ENCODE measurements at places on chromosomes 6 and 20.

DNA sequence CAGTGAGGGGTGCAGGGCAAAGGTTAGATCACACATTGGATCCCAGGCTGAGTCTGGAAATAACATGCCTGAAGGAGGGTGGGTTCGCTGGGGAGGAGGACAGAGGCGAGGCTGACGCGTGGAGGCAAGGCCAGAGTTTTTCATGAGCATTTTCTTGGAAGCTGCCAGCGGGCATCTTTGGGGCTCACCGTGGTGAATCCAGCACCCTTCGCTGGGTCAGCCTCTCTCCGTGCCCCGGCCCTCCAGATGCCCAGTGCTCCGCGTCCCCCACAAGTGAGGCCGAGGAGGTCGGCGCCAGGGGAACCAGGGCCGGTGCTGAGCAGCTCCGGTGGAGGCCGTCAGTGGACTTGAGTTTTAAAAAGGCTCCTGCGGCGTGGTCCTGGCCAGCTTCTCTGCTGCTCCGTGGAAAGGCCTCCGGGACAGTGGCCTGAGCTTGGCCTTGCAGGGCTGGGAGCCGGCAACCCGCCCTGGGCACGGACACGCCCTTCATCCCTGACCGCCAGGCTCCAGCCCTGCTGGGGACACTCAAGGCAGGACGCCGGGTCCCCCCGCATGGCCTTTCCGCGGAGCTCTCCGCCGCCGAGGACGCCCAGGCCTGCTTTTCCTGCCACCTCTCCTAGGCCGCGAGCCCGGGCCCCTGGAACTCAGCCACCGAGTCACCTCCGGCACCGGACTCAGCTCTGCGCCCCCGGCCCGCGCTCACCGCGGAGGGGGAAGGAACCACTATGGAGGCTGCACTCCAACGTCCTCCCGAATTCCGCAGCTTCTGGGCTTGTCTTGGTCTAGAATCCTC lies 114.3 kb downstream of the THBS2 start:
- DNase-seq, result no peak

DNA sequence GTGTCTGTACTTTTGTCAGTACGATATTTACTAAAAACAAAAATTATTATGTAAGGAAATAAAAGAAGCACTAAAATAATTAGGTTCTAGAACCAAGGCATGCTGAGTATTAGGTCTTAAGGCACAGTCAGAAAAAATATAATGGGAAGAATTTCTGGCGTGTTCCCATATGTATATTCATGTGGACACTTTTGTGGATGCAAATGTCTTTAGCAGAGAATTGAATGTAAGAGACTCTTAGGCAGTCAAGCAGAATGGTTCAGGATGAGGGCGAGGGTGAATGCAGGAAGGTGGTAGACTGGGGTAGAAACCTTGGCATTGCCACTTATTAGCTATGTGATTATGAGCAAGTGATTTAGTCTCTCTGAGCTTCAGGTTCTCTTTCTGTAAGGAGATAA lies 71.5 kb downstream of the SASH1 start:
- no peak for DNase-seq

GRCh38 chr20:37319151-37319671 lies 26.7 kb upstream of the SRC start:
- DNase-seq, result no peak

- no peak for DNase-seq
Measured at GRCh38 chr6:169454204-169454871, 200.7 kb upstream of the THBS2 start.

GRCh38 chr20:8709627-8710026 lies 359.3 kb upstream of the PLCB4 start:
- DNase-seq, result no peak

- no peak for DNase-seq
Measured at GRCh38 chr6:35718375-35718736, 18.5 kb upstream of the ARMC12 start.

DNA sequence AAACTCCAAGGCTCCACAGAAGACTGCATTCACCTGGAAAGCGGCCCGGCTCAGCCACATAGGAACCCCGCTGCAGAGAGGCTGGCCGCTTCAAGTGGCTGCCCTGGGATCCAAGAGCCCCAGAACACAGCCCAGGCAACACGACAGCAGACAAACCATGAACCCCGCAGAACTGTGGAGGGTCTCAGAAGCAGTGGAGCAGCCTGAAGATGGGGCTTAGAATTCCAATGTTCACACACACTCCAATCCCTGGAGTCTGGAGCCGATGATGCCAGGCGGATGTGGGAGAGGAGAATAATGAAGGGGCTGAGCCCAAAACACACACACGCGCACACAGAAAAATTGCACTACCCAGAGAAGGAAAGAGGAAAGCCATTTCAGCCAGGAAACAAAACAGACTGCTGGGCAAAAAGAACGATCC lies 52.4 kb downstream of the NINL start:
- DNase-seq, result no peak

Measured in D341Med (cell line).